HuH-7 (cell line): ENCODE measurements at places on chromosomes 1 and 21.

- no peak for DNase-seq
These were observed 30.5 kb downstream of the ZNF496 start for GRCh38 chr1:247301176-247301540.

DNA sequence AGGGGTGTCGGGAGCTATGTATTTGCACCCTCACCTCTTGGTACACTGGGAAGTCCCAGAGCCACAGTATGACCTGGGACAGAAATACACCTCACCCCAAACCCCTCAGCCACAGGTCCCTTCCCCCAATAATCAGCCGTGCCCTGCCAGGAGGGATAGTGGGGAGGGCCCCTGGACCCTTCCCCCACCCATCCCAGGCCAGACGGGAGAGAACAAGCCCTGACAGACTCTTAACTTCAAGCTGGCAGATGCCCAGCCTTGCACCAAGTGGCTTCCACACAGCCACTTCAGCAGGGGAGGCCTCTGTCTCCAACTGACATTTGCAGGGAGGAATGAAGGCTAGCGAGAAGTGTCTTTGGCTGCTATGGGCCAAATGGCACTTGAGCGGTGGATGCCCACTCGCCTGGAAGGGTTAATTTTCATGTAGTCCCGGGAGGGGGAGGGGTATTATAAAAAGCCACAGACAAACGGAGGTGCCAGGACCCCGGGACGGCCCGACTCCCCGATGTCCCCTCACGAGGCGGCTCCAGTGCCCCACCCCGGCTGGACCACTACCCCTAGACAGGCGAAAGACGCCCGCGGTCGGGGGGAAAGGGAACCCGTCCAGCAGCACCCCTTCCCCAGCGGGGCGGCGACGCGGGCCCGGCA lies 495 bp downstream of the SYNC start:
- no peak for DNase-seq

- DNase-seq: no peak
These were observed 81.0 kb downstream of the MIS18A start for GRCh38 chr21:32197896-32198295.

DNA sequence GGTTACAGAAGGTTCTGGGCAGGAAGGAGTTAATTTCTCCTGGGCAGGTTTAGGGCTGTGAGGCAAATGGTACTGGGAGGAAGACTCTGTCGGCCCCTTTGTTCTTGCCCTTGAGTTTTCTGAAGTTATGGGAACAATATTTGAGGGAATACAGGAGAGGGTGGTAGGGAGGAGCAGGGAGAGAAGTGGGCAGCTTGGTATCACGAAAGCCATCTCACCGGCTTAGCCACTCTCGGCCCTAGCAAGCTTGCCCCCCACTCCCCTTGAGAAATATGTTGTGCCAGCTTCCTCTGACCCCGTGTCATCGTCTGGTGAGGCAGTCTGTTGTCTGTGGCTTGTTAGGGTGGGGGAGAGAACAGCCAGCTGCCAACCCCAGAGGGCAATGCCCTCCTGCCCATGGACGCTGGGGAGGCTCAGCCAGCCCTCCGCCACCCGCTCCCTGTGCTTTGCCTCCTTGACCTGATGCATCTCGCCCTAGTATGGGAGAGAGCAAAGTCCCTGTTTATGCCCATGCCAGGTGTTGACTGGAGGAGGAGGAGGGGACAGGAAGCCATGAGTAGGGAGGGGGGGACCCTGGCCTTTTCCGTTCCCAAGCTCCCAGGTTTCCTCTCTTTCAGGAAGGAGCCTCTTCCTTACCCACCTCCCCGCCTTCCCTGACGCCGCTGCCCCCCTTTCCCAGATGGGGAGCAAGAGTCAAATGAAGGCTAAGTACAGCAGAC lies 1.2 kb downstream of the EFNA1 start:
- DNase-seq: peak; percentile 49

DNA sequence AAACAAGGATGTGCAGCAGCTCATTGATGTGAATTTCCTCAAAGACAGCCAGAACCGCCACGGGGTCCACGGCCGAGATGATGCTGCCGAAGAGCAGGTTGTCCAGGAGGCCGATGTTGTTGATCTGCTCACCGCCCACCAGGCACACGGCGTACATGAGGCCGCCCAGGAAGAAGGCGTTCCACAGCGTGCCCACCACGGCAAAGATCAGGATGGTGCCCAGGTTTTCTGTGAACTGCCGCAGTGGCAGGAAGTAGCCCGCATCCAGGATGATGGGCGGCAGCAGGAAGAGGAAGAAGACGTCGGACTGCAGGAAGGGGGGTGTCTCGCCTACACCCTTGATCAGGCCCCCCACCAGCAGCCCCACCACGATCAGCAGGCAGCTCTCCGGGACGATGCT lies 41.1 kb downstream of the SLC9A1 start:
- no peak for DNase-seq

GRCh38 chr1:175918364-175918801 lies 175.0 kb upstream of the TNR start:
- DNase-seq: no peak

- no peak for DNase-seq
These were observed 137.9 kb downstream of the FAF1 start for GRCh38 chr1:50822035-50822776.

- no peak for DNase-seq
These were observed 508.6 kb downstream of the RWDD3 start for GRCh38 chr1:95742591-95743089.

- no peak for DNase-seq
These were observed 56.6 kb downstream of the SMYD2 start for GRCh38 chr1:214337511-214337910.

- no peak for DNase-seq
These were observed 1353.2 kb upstream of the ADGRL2 start for GRCh38 chr1:80447526-80447925.

GRCh38 chr1:40389871-40390560 lies 16.5 kb downstream of the SMAP2 start:
- peak; percentile 40 for DNase-seq

GRCh38 chr1:165942927-165943597 lies 115.6 kb downstream of the UCK2 start:
- DNase-seq: no peak

- no peak for DNase-seq
These were observed 382.0 kb downstream of the NUF2 start for GRCh38 chr1:163703794-163704193.

DNA sequence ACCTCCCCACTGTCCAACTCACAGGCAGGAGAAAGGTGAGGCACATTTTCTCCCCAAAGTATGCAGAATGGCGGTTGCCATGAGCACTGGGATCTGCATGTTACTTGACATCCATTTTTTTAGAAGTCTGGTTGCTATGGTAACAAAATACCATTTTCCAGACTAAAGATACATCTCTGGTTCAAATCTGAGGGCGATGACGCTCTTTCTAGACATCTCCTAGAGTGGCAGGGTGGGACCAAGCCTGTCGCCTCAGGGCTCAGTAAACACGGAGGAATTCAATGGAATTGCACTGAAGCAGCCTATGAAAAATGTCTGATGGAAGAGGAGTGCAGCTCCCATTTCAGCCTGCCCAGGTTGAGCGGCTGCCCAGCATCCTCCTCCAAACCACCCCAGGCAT lies 21.5 kb upstream of the FAM43B start:
- DNase-seq: no peak

DNA sequence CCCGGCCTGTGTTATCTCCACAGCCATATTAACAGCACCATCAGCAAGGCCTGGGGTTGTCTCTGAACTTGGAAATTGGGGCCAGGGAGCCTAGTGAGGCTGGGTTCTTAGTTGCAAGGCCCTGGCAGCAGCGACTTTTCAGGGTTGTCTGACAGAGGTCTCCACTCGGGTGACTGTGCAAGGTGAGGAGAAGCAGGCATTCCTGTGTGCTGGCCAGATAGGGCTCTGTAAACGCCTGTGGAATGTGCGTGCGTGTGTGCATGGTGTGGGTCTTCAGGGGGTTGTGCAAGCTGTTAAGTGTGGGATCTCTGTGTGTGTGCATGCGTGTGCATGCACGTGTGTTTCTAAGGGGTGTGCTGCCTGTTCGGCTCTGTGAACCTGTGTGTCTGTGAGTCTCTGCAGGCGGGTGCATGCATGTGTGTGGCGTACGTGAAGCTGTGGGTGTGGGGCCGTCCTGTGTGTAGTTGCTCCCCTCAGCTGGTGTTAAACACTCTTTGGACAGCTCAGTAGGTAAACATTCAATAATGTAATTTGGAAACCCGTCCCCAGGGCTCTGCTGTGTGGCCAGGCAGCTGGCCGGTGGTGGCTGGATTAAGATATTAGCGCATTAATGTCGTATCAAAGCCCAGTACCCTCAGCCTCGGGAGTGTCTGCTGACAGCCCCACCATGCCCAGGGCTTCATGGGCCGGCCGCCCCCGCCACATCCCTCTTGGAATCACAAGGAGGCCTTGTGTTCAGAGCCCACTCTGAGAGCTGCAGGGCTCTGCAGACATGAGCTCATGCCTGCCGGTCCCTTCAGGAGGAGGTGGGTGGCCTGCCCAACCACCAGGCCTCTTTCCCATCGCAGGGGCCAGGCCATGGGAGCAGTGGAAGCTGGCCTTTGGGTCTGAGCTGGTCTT lies 189.9 kb downstream of the FOXD2 start:
- DNase-seq: no peak

GRCh38 chr1:185137896-185138545 lies 18.7 kb downstream of the TRMT1L start:
- no peak for DNase-seq

DNA sequence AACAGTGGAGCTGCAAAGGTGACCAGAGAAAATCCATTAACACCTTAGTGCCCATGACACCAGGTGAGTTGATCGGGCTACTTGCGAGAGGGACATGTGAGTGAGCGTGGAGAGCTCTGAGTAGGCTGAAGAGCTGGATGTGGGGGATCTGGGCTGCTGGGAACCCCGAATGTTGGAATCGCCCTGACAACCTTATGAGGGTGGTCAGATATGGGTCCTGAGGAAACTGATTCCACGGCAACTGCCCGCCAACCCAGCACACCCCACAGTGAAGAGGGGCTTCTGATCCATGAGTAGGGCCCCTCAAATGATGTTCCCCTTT lies 705 bp upstream of the QSOX1 start:
- no peak for DNase-seq

- DNase-seq: no peak
These were observed 10.6 kb upstream of the MYSM1 start for GRCh38 chr1:58710190-58711085.

DNA sequence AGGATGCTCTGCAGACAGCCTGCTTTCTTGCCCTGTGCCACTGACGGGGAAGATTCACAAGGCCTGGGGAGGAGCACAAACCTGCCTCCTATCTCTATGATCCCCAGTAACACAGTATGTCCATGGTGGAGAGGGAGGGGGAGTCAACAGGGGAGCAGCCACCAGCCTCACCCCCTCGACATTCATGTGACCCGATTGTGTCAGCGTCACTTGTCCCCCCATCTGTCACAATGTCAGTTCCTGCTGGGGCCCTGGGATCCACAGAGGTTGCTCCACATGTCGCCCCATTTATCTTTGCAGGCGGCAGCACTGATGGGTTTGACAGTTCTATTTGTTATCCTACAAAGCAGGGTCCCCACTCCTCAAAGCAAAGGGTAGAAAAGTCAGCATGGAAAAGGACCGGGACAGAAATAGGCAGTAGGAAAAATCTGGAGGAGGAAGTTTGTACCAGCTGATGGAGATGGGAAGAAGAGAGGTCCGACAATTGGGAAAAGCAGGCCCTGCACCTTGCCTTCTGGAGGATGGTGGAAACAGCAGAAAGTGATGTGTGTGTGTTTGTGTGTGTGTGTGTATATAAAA lies 130.9 kb downstream of the SEC16B start:
- no peak for DNase-seq

DNA sequence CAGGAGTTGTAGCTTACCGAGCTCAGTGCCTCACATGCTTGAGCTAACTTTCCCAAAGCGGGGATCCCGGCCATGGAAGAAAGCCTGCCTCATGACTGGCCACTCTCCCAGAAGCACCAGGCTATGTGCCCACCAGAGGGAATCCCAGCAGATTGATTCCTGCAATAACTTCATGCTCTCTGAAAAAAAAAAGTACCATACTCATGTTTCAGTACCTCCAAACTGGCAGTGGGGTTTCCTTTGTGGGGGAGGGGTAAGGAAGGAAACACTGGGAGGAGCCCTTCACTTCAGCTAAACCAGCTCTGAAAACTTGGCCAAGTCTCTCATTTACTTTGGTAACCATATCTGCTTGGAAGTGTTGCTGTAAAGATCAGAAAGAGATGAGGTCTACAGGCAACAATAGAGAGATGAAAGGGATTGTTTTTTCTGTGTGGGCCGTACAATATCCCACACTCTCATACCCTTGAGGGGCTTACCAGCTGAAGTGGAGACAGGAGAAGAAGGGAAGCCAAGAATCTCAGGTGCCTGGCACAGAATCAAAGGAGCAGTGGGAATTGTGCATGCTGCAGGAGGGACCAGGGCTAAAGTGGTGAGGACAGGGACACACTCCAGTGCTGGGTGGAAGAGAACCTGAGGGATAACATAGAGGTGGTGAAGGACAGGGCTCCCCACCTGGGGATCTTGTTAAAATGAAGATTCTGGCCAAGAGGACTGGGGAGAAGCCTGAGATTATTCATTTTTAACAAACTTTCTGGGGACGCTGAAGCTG lies 42.4 kb upstream of the TACSTD2 start:
- no peak for DNase-seq
